ENCODE measurements at places on chromosomes 5 and 9.

DNA sequence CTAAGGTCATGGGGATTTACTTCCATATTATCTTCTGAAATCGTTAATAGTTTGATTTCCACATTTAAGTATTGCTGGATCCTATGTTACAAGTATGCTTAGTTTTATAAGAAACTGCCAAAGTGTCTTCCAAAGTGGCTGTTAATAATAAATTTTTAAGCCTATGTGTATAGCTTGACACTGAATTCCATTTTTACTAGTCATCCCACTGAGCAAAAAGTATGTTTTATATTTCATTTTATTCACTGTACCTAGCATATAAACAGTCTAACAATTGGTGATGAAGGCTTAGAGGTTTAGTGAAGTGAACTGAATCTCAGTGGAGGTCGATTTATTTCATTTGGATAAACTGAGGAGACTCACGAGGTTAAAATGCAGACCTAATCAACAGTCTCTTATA, 174.6 kb downstream of the ADAMTS6 start:
- no peak for DNase-seq

DNA sequence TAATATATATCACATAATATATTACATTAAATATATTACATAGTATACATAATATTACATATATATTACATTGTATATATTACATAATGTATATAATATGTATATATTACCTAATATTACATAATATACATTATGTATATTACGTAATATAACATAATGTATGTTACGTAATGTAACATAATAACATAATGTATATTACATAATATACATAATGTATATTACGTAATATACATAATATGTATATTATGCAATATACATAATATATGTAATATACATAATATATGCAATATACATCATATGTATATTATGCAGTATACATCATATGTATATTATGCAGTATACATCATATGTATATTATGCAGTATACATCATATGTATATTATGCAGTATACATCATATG, 19.1 kb downstream of the CYLC2 start:
- no peak for DNase-seq

- DNase-seq: no peak
Observed at GRCh38 chr5:56640763-56641406, 174.5 kb upstream of the MAP3K1 start.

DNA sequence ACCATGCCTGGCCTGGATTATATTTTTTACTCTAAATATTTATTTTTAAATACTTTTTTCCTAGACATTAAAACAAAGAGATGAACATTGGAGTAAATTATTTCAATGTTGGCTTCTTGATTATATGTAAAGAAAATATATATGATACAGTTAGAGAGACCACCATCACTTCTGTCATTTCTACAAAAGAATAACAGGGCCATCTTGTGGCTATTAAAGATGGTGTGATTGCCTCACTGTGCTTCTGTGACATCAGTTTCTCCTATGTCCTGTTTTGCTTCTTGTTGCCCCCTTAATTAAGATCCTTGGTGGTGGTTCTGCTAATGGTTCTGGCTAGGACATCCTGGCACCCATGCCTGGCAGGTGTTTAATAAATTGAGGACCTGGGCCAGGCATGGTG, 32.9 kb downstream of the NDFIP1 start:
- no peak for DNase-seq

DNA sequence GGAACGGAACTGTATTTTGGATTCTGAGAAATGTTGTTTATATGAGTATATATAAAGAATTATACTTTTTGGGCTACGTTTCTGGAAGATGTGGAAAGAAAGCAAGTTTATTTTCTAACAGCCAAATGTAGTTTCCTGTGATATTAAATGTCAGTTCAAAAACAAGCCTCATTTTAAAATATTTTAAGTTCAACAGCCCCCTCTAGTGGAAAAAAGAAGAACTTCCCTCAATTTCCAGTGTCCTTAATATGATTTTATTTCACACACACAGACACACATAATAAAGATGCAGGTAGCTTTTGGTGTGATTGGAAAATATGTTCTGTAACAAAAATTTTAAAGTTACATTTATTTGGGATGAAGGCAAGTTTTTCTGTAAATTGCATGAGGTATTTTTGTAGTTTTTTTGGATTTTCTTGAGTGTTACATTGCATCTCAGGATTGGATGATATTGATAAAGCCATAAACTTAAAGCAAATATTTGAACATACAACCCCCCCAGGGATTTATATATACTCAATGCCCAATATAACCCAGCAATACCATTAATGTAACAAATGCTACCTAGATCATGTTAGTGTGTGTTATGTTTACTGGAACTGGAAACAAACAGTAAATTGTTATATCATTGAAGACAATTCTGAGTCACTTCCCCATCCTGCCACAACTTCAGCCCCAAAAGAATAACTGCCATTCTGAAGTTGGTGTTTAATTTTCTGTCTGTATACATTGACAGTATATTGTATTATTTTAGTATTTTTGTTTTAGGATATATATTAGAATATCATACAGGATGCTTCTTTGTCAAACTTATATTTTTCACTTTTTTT, 54.0 kb downstream of the CCDC171 start:
- peak; percentile 60 for DNase-seq

Data from NCI-H1694 treated with DMSO at 0.1 percent for 48 hours (cell line).